ENCODE measurements at places on chromosomes 12 and 14.

- DNase-seq, result no peak
Observed at GRCh38 chr12:55049676-55050075, 29.9 kb downstream of the NEUROD4 start.

DNA sequence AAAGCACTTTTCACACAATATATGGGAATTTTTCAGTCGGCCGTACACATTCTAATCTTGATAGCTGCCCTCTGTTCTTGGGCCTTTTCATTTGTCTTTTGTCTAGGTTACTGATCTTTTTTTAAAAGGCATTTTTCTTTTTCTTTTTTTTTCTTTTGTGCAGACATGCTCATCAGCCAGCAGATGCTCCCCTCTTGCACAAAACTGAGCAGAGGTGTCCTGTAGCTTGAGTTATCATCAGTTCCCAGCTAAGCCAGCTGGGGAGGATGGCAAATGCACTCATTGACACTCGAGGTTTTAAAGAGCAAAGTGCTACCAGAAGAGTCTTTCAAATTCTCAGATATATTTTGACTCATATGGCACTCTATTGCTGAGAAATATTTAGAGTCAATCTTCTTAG, 913.9 kb upstream of the SEL1L start:
- no peak for DNase-seq

DNA sequence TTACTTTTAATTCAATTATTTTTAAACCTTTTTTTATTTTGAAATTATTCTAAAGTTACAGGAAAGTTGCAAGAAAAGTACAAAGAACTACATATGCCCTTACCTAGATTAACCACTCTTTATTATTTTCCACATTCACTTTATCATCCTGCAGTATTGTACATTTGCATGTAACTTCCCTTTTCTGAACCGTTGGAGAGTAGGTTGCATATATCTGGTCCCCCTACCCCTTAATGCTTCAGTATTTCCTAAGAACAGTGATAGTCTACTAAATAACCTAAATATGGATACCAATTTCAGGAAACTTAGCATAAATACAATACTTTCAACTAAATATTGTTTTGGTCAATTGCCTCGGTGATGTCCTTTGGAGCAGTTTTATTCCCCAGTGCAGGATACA, 15.0 kb downstream of the G2E3 start:
- no peak for DNase-seq

GRCh38 chr12:105939181-105939721, 199.5 kb downstream of the NUAK1 start:
- DNase-seq, result no peak
